ENCODE measurements at places on chromosomes 12 and 14.

- no peak for DNase-seq
Measured at GRCh38 chr12:116591855-116592637, 32.9 kb downstream of the MAP1LC3B2 start.

DNA sequence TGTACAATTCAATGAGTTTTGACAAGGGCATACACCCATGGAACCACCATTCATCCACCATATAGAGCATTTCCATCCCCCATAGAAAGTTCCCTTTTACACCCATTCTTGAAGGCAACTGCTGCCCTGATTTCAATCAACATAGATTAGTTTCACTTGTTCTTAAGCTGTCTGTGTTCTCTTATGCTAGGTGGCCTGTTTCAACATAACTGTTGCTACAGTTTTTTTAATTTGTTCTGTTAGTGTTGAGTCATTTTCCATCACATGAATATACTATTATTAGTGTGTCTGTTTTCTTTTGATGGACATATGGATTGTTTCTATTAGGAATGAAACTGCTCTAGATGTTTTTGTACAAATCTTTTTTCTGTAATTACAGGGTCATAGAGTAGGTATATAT, 123.4 kb downstream of the PTPRQ start:
- no peak for DNase-seq

DNA sequence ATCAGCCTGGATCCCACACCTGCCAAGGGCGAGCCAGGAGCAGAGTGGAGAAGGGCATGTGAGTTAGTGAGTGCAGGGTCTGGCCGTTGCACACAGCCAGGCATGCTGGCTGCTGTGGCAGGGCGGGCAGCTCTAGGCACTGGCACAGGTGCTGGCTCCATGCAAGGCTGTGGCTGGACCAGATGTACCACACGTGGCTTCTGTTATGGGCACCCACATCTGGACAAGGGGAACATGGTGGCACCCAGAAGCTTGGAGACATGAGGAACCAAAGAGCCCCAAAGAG, 20.1 kb downstream of the SERPINA3 start:
- no peak for DNase-seq

DNA sequence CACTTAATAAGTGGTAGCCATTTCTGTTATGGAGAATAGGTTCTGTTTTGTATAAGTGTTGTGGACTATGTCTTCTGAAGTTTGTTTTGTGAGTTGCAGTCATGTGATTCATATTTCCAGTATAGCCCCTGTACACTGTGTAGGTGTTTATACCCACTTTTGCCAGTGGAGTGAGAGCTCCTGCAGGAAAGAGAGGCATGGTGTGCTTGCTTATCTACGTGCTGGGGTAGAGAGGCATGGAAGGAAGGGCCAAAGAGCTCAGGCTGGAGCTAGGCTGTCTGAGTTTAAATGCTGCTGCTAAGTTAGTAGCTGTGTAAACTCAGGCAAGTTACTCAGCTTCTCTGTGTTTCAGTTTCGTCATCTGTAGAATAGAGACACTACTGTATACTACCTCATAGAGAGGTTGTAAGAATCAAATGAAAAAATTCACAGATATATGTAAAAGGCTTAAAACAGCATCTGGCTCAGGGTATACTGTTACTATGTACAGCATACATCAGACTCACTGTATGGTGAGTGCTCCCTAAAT, 88.2 kb upstream of the SLC38A2 start:
- no peak for DNase-seq

DNA sequence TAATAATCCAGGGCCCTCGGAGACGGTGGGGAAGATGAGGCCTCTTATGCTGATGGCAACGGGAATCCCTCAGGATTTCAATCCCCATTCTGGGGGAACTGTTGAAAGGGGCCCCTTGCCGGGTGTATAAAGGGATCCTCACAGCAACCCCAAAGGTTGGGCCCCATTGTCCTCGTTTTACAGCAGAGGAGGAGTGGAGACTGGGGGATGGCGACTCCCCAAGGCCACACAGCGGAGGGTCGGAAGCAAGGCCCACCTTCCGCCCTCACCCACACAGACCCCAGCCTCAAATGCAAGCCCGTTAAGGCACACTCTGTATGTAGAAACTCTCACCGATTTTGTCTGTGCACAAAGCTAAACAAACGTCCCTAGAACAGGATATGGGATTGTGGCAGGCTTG, 327.9 kb upstream of the DIO3 start:
- no peak for DNase-seq

- DNase-seq, result no peak
Measured at GRCh38 chr12:6538420-6539313, 4.3 kb downstream of the GAPDH start.

GRCh38 chr12:77102123-77102522, 36.8 kb upstream of the E2F7 start:
- no peak for DNase-seq

GRCh38 chr14:101915871-101916815, 48.2 kb upstream of the DYNC1H1 start:
- DNase-seq, result no peak

GRCh38 chr12:20368651-20369304, 441 bp downstream of the PDE3A start:
- DNase-seq, result no peak

DNA sequence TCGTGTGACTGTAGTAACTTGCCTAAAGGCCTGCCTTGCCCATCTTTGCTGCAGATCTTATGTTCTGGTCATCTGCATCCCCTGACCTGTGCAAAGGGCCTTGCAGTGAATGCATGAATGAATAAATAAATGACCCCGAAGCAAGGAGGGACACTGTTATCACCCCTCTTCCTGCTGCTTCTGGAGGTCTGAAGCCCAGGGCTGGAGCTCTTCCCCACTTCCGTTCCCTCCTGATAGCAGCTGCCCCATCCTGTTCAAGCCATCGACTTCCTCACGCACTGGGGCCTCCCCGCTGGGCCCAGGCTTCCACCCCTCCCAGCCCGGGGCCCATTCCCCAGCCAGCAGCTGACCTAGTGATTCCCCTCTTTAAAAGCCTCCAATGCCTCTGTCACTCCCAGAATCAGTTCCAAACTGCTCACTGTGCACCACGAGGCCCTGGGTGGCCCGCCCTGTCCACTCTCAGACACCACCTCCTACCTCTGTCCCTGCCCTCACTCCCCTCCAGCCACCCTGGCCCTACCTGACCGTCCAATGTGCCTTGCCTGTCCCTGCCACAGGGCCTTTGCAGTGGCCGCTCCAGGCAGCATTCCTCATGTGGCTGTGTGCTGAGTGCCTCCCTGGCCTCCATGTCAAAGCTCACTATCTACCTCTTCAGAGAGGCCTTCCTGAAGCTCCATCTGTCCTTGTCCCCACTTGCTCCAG, 78.6 kb downstream of the SCARB1 start:
- DNase-seq, result no peak

DNA sequence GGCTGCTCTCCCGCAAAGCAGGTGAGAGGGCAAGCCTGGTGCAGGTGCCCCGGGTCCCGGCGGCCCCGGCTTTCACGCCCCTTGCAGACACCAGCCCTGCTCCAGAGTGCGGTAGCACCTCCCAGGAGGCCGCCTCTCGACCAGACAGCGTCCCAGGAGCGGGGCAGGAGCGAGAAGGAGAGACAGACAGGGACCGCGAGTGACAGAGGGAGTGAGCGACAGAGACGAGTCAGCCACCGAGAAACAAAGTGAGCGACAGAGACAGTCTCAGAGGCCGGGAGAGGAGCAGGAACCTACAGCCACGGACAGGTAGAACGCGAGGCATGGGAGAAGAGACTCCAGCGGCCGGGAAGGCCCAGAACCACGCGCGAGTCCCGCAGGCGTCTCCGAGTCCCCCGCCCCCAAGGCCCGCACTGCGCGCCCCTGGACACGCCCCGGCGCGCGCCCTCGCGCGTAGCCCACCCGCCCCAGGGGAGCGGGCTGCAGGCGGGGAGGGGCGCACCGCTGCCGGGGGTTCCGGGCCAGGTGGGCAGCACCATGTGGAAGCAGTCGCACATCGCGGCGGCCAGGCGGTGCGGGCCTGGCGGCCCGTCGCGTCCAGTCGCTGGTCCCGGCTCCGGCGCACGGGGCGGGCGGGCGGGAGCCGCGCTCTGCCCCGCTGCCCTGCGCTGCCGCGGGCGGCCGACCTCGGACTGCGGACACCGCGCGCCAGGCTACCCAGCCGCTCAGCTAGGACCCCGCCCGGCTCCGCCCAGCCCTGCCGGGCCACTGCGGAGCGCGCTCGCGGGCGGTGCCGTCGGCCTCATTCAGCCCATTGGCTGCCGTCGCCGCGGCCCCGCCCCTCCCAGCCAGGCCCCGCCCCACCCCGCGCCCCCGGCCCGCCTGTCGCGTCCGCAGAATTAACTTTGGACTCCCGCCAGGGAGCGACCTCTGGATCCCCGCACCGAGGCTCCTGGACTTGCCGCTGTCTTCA, at the start of gene AHNAK2:
Gene AHNAK2, minus strand, starts transcription at position 694 of the 973 bp plus-strand sequence. Its CDS starts 137 bp downstream, at position 557.
- peak; percentile 68 for DNase-seq

DNA sequence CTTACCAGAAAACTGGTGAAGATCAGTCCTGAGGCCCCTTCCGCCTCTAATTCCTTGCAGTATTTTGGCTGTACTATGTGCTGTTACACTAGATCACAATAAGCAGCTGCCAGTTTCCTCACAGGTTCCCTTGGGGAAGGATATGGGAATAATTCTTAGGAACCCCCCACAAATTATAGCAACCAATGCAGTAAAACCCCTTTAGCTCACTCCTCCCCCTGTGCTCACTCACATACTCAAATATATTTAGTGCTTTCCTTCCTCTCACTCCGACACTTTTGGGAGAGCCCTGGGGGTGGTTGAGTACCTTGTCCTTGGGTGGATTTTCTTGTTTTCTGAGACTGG, 162.7 kb downstream of the ETV6 start:
- DNase-seq, result no peak

DNA sequence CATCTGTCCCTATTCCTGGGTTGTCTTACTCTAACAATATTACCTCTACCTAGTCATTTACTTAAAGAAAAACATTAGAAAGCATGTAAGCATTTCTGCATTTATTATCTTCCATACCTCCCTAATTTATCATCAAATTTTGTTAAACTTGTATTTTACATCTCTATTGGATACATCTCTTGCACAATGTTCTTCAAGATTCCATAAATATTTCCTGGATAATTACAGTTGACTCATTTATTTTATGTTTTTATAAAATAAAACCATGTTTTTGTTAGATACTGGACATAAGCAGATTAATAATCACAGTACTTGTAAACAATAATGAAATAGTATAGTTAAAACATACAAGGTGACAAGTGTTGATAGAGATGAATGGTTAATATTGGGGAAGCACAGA, 209.0 kb downstream of the TMTC3 start:
- DNase-seq, result no peak

GRCh38 chr14:80310938-80311750, 99.8 kb upstream of the DIO2 start:
- no peak for DNase-seq

DNA sequence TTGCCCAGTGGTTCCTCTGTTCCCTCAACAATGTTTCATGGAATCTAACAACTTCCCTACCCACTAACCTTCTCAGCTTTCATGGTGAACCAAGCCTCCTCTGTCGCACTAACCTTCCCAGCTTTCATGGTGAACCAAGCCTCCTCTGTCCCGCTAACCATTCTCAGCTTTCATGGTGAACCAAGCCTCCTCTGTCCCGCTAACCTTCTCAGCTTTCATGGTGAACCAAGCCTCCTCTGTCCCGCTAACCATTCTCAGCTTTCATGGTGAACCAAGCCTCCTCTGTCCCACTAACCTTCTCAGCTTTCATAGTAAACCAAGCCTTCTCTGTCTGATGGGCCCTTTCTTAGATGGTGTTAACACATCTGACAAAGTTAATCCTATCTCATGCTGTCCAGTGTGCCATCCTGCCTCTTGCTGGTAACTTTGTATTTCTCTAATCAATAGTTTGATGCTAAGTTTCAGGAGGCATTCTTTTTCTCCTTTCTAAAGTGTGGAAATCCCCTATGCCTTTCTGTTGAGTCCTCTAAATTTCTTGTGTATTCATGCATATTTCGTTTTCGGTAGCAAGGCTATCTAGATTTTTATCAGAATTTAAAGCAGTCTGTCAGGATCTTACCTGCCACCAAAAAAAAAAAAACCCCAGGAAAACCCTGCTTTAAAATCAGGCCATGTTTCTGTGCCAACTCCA, 26.8 kb upstream of the KCNK13 start:
- no peak for DNase-seq

DNA sequence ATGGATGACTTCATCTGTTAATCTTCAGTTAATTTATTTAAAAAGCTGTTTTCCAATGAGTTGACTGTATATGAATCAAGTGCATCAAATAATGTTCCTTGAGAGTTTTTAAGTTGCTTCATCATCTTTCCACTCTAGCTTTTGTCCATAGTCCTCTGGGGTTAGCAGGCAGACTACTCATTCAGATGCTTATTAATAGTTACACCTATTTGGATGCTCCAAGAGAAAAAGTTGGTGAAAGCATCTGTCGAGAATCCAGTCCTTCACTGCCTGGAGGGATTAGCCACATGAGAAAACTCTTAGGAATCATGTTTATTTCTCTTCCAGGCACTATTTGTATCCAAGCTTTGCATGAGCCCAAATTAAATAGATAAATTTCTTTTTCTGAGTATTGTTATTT, 70.2 kb downstream of the DACT1 start:
- no peak for DNase-seq

DNA sequence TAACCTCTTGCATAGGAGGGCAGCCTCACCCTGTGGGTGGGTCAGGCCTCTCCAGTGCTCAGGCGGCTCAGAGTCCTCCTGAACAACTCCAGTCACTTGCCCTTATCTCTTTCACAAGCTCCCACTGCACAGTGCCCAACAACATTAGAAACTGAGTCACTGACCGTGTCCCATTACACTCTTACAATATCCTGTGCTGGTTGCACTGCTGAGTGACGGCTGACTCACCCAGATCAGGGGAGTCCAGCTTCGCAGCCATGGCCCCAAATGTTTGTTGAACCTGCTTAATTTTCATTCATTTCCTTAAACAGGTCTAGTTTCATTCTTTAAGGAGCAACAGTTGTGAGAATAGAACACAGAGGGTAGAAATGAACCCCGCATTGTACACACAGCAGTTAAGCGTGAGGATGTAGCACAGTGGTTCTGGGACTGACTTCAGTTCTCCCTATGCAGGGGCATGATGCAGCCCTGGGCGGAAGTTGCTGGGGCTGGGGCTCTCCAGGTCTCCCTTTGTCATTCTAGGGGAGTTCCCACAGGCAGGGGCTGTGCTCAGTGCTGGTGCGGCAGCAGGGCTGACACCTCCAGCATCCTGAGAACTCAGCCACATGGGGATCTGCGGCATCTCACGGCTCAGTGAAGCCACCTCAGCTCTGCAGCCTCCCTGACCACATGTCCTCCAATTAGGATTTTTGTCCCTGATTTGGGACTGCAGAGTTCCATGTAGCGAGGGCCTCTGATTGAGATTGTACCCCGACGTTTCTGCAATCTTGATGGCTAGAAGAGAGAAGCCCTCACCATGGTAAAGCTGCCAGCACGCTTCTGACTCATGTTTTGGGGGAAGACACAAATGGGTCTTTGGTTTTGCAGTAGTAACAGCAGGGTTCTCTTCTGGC, 16.1 kb downstream of the GPR68 start:
- no peak for DNase-seq
